CD4-positive, alpha-beta T cell treated with Interleukin-17A for 4 hours (primary cell): ENCODE measurements at places on chromosomes 7 and 10.

DNA sequence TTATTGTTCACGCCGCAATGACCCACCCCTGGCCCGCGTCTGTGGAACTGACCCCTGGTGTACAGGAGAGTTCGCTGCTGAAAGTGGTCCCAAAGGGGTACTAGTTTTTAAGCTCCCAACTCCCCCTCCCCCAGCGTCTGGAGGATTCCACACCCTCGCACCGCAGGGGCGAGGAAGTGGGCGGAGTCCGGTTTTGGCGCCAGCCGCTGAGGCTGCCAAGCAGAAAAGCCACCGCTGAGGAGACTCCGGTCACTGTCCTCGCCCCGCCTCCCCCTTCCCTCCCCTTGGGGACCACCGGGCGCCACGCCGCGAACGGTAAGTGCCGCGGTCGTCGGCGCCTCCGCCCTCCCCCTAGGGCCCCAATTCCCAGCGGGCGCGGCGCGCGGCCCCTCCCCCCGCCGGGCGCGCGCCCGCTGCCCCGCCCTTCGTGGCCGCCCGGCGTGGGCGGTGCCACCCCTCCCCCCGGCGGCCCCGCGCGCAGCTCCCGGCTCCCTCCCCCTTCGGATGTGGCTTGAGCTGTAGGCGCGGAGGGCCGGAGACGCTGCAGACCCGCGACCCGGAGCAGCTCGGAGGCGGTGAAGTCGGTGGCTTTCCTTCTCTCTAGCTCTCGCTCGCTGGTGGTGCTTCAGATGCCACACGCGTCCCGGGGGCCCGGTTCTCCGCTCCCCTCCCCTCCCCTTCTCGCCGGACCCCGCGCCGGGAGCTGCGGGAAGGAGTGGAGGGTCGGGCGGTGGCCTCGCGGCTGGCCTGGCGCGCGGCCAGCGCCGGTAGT is at the start of gene CBX3:
CBX3 (plus strand) TSS at position 499 of the 772 bp plus-strand sequence. CDS start 1,254 bp downstream, outside the sequence.
- peak; percentile 91 for DNase-seq

DNA sequence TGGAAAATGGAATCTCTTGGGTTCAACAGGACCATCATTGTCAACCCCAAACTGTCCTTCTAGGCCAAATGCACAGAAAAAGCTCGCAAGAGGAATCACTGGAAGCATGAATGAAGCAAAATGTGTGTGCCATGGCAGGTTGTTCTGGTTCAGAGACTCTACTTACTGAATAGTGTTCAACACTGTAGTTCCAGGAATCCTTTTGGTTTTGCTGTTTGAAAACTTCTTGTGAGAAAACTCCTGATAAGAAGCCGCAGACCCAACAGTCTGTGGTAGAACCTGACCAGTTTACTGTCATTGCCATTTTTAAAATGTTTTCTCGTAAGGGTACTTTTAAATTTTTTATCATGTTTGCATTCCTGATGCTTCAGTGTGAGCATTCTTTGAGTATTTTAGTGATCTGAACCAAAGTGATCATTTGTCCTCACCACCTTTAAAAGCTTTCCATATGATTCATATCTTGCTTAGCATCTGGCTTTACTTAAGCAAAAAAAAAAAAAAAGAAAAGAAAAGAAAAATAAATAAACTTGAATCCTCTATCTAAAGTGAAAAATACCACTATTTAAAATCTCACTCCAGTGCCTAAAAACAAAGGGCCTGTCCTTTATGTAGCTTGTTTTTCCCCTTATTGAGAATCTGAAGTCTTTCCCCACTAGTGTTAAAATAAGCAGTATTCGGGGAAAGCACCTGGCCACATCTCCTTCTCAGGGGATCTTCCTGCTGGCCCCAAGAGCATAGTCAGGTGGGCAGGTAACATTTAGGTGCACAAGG is 92.4 kb downstream of the WNT2 start:
- DNase-seq = no peak

GRCh38 chr7:34612661-34613060 is 45.4 kb upstream of the NPSR1 start:
- DNase-seq = no peak

GRCh38 chr7:66304536-66304935 is 99.4 kb downstream of the TPST1 start:
- no peak for DNase-seq

DNA sequence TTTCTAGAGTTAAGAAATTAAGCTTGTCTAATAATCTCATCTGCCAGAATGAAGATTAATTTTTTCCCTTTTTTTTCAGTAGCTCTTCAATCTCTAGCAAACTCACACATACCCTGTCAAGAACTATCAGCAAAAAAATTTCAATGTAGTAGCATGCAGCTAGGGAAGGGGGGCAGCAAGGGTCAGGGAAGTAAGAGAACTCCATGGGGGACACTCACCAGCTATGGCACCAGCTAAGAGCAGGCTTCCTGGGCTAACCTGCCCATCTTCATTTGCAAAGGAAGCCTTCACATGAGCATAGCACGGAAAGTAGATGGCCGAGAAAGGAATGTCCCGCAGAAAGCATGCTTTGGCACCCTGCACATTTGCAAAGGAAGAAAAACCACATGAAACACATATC is 190.4 kb downstream of the SLC25A13 start:
- no peak for DNase-seq

- no peak for DNase-seq
These were observed 311.8 kb upstream of the ZNF32 start for GRCh38 chr10:43960477-43960876.

DNA sequence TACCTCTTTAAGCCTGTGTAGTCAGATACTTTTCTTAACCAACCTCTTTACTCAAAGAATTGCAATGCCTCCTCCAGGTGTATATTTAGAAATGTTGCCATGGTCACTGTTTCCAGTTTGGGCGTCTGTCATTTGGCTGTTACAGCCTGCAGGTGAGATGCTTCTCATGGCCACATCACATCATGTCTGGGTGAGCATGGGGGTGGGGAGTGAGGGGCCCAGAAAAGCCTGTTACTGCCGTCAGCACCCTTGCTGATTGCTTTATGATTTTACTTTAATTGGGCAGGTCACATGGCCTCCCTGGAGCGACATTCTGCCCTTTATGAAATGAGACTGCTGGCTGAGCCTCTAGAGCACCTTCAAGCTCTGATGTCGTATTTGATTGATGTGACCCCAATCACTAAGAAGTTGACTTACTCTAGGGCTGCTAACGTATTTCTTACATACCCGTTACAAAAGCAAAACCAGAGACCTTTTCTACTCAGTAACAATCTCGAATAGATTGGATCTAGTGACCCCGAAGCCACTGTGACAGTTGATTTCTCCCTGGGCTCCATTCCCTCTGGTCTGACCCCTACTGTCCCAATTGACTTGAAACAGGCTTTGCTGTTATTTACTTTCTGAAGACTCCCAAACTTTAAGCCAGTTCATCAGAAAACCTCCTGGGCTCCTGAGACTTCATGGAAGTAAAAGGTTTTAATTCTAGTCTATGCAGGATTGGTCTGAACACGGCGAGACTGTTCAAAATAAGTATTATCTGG is 60.7 kb downstream of the OTUD1 start:
- DNase-seq = no peak

DNA sequence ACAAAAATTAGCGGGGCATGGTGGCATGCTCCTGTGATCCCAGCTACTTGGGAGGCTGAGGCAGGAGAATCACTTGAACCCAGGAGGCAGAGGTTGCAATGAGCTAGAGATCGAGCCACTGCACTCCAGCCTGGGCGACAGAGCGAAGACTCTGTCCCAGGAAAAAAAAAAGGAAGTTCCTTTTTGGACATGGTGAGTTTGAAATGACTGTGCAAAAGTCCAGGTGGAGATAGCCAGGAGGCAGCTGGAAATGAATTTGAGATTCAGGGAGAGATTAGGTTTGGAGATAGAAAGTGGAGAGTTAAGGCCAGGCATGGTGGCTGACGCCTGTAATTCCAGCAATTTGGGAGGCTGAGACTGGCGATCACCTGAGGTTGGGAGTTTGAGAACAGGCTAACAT is 139.1 kb downstream of the MARCHF5 start:
- no peak for DNase-seq

- DNase-seq = no peak
These were observed 133.7 kb upstream of the NAMPT start for GRCh38 chr7:106418526-106418925.

DNA sequence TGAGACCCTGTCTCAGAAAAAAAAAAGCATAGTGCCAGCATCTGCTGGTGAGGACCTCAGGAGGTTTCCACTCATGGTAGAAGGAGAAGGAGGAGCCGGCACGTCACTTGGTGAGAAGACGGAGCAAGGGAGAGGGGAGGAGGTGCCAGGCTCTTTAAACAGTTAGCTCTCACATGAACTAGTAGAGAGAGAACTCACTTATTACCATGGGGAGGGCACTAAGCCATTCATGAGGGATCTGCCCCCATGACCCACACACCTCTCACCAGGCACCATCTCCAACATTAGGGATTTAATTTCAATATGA is 62.9 kb upstream of the VKORC1L1 start:
- DNase-seq = no peak

DNA sequence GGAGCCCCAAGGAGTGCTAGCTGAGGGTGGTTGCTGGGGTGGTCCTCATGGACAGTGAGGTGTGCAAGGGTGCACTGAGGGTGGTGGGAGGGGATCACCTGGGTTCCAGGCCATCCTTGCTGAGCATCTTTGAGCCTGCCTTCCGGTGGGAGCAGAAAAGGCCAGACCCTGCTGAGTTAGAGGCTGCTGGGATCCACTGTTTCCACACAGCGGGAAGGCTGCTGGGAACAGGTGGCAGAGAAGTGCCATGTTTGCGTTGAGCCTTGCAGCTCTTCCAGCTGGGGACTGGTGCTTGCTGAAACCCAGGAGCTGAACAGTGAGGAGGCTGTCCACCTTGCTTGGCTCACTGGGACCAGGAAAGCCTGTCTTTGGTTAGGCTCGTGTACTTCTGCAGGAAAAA is 34.9 kb downstream of the PRF1 start:
- no peak for DNase-seq

DNA sequence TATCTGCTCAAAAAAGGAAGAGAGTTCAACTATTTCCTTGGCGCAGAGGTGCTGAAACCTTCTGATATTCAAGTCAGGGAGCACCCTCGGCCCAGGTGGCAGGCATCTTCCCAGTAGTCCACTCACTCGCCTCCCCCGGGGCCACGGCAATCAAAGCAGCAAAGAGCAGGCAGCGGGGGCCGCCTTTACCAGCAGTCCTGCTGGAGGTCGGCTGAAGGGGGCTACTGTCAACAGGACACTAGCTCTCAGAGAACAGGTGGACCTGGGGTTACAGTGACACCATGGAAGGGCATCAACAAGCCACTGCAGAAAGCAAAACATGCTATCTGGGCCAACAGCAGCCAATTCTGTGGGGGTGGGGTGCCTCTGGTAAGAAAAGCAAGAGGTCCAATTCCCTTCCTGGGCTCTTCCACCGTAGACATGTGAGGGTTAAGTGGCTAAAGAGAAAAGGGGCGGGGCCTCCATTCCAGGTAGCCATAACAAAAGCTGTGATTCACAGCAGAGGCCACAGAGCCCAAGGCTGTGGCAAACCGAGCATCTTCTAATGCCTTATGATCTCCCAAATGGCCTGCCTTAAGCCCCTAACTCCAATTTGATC is 9.4 kb downstream of the FZD9 start:
- no peak for DNase-seq

DNA sequence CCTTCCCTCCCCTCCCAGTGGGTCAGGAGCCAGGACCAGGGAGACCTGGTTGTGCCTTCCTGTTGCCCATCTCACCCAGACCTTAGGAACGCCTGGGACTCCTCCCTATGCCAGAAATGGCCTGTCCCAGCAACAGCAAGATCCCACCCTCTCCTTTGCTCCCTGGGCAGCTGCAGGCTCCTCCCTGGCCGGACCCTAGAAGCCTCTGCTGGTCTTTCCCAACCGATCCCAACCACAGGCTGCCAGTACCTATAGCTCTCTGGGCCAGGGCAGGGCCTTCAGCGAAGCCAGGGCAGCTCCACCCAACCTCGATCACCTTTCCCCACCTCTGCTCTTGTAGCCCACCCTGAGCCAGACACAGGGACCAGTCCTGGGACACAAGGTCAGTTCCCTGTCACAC is 21.9 kb downstream of the LDB3 start:
- DNase-seq = no peak

DNA sequence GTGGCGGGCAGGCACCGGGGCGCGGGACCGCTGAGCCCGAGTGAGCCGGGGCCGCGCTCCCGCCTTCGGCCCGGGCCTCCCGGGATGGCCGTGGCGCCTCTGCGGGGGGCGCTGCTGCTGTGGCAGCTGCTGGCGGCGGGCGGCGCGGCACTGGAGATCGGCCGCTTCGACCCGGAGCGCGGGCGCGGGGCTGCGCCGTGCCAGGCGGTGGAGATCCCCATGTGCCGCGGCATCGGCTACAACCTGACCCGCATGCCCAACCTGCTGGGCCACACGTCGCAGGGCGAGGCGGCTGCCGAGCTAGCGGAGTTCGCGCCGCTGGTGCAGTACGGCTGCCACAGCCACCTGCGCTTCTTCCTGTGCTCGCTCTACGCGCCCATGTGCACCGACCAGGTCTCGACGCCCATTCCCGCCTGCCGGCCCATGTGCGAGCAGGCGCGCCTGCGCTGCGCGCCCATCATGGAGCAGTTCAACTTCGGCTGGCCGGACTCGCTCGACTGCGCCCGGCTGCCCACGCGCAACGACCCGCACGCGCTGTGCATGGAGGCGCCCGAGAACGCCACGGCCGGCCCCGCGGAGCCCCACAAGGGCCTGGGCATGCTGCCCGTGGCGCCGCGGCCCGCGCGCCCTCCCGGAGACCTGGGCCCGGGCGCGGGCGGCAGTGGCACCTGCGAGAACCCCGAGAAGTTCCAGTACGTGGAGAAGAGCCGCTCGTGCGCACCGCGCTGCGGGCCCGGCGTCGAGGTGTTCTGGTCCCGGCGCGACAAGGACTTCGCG is 534 bp downstream of the FZD9 start:
- DNase-seq = no peak

- no peak for DNase-seq
These were observed 17.3 kb upstream of the BLOC1S2 start for GRCh38 chr10:100303724-100304319.

- no peak for DNase-seq
These were observed 42.9 kb downstream of the CHN2 start for GRCh38 chr7:29237489-29237888.

DNA sequence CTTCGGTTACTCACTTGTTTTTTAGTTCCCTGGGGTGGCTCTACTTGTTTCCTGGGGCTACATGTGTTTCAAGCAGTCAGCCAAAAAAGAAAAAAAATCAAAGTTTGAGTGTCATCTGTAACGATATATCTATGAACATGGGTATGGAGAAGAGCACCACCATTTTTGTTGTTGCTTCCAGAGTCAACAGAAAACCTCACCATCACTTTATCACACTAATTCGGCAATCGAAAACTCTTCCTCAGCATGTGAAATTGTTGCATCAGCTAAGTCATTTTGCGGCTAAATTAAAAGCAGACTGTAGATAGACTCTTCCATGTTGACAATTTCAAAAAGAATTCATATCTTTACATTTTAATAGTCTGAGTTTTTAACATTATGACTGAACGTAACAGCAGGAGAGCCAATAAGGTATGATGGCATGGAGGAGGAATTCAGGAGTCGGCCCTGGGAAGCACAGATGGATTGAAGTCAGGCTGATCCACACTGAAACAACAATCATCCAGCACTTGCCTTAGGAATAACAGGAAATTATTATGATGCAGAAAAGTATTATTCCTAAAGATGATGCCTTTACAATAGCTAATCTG is 455.7 kb upstream of the KLF6 start:
- DNase-seq = no peak

GRCh38 chr7:101535351-101535751 is 93.7 kb downstream of the MYL10 start:
- DNase-seq = no peak

GRCh38 chr10:114869520-114869892 is 47.9 kb downstream of the FHIP2A start:
- no peak for DNase-seq

GRCh38 chr7:130957137-130957513 is 223.1 kb upstream of the KLF14 start:
- DNase-seq = peak; percentile 41

- DNase-seq = no peak
These were observed 10.4 kb upstream of the SORCS3 start for GRCh38 chr10:104630731-104631130.

GRCh38 chr7:34333925-34334324 is 324.1 kb upstream of the NPSR1 start:
- no peak for DNase-seq
